ENCODE measurements at places on chromosomes 2 and 18.

DNA sequence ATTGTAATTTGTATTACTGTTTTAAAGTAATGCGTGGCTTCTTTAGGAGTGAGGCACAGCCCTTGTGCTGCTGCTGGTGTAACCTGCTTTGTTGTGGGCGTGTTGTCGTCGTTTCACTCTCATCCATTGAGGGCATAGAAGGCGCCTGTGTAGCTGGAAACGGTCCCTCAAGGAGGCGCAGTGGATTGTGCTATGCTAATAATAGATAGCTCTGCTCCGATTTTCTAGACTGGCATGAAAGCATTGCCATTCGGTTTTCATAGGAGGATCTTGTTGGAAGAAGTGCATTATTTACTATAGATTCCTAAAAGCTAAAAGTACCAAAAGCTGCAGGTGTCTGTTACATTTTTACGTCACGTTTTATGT, 17.9 kb downstream of the RAB12 start:
- no peak for DNase-seq

- DNase-seq: no peak
These were observed 3.7 kb downstream of the CCL20 start for GRCh38 chr2:227817336-227817735.

GRCh38 chr18:74942319-74942910, 266.5 kb downstream of the PTGR3 start:
- DNase-seq: no peak

GRCh38 chr2:66432801-66433694, 1.9 kb upstream of the MEIS1 start:
- DNase-seq: no peak

DNA sequence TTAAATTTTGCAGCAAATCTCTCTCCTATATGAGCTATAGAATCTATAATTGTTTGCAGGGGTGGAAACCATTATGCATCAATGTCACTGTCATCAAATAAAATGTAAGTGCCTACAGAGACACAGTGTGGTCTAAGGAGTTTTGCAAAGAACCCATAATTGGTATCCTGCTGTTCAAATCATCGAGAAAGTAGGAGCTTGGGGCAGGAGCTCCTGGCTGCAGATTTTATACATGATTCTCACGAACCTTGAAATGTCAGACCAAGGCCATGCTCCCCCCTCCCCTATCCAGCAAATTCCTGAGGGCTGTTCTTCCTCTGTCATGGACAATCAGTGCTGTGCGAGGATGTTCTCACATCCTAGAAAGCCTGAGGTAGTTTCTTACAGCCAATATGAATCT, 119.5 kb upstream of the CYRIA start:
- no peak for DNase-seq

GRCh38 chr2:71379086-71379485, 47.5 kb downstream of the ZNF638 start:
- no peak for DNase-seq
